ENCODE measurements at places on chromosomes 5 and 9.
A peak's percentile ranks its signal among the peaks of the same experiment; 100 is the strongest.

- peak; percentile 58 for DNase-seq
Measured at GRCh38 chr5:116395226-116395625, 179.4 kb downstream of the SEMA6A start.

GRCh38 chr5:127450046-127450445 lies 67.4 kb upstream of the PRRC1 start:
- no peak for DNase-seq

DNA sequence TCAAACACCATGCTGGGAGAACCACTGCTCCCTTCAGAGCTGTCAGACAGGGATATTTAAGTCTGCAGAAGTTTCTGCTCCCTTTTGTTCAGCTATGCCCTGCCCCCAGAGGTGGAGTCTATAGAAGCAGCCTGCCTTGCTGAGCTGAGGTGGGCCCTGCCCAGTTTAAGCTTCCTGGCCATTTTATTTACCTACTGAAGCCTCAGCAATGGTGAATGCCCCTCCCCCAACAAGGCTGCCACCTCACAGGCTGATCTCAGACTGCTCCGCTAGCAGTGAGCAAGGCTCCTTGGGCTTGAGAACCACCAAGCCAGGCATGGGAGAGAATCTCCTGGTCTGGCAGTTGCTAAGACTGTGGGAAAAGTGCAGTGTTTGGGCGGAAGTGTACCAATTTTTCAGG lies 205.5 kb upstream of the PTGER4 start:
- DNase-seq = peak; percentile 54

- DNase-seq = no peak
Measured at GRCh38 chr9:32399110-32399815, 14.8 kb downstream of the ACO1 start.

- DNase-seq = no peak
Measured at GRCh38 chr9:1129382-1129781, 79.2 kb downstream of the DMRT2 start.

- peak; percentile 73 for DNase-seq
Measured at GRCh38 chr5:14364576-14365472, 216.8 kb upstream of the OTULINL start.

GRCh38 chr5:3394891-3395599 lies 200.6 kb upstream of the IRX1 start:
- peak; percentile 70 for DNase-seq

GRCh38 chr5:120604884-120605283 lies 140.8 kb downstream of the PRR16 start:
- no peak for DNase-seq

DNA sequence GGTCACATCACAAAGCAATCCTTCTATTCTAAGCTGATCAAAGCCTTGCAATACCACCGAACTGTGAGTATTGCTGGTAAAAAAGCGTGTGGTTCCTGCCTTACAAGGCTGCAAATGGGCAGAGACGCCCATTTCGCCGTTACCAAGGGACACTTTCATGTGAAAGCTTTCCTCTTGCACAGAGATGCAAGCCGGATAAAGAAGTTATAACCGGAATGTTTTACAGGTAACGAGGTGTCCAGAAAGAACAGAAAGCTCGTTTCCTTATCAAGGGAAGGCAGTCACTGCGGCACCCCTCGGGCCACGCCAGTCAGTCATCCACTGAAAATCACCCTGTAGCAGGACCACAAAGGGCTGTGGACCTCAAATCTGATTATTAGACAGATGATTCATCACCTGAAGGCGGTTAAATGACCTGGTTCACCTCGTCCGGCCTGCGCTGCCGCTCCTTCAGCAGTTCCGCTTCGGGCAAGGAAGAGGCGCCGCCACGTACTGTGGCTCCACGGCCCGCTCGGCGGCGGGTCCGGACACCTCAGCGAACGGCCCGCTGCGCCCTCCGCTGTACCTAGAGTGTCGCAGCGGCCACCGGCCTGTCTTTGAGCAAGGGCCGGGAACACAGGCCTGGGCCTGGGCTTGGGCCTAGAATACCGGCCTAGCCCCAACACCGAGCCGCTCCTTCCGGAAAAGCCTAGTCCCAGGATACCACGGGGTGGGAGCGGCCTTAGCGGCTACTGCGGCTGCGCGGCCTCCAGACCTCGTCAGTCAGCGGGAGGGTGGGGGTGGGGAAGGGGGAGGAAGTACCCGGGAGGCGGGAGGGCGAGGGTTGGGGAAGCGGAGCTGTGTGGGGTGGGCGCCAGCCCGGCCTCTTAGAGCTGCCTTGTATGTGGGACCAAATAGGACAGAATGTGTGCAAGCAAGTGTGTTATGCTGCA lies at the start of gene KLHL9:
Gene KLHL9, minus strand, starts transcription at position 704 of the 932 bp plus-strand sequence. Its CDS starts 545 bp downstream, at position 159.
- peak; percentile 96 for DNase-seq

GRCh38 chr5:177494346-177495195 lies 2.8 kb downstream of the PDLIM7 start:
- peak; percentile 55 for DNase-seq

DNA sequence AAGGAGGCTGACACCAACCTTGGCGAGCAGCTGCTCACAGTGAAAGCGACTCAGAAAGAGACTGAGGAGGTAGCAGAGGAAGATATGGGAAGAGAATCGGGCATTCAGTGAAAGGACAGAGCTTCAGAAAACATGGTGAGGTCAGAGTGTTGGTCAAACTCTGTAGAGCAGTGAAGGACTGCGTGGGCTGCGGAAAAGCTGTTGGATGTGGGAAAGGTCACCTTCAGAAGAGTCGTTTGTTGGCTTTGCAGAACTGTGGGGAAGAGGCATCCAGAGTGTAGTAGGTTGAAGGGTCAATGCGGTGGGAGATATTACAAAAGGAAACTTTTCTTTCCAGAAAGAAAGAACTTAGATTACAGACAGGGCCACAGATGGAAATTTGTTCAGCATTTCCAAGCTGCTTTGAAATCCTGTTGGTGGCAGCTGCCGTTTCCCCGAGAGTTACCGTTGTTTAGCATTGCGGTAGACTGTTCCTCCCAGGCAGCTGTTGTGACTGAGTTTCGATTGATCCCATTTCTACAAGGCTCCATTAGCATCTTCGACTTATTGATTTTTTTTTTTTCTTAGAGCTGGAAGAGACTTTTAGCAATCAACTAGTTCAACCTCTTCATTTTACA lies 58.3 kb upstream of the AFAP1L1 start:
- DNase-seq = no peak

DNA sequence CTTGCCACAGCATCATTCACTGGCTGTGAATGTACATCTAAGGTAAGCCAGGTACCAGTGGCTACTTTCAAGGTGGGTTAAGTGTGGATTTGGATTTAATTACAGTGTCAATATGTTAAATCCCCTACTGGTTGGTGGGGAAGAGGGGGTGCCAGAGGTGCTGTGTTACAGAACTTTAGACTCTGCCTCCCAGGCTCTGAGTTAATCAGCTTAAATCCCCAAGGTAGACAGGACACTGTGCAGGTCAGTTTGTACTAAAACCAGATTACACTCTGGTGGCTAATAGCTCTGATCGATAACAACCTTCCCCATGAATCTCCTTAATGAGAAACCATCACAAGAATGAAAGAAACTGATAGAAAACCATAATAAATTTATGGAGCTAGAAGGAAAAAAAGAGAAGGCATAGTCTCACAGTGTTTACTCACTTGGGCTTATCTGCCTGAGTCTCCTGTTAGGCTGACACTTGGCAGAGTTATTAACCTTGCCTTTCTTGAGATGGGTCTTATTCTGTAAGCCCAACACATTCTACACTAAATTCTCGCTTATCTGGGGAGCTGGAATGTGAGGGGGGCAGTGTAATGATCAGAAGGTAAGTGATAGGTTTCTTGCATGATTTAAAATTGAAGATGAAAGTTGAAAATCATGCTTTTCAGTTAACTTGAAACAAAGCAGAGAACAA lies 106.8 kb downstream of the LMNB1 start:
- DNase-seq = no peak

DNA sequence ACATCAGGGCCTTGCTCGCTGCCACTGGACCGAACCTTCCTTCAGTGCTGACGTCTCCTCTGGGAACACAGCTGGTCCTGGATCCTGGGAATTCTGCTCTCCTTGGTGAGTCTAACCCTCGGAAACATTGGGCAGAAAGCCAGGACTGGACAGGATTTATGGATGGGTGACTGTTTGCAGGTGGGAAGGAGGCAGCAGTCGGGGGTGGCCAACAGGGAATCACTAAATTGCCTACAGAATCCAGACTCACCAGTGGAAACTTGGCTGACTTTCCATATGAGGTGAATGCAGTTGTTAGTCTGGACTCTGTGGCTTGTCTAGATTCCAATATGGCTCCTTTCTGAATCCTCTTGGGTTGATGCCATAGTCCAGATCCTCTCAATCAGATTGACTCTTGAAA lies 203.1 kb downstream of the SAXO1 start:
- DNase-seq = no peak
